ENCODE measurements at places on chromosomes 11 and 22. TPM values are rescaled to one million over a fixed set of nuclear protein-coding genes. Genes with fewer than 3 reads are reported as not detected.

- DNase-seq: no peak
Measured at GRCh38 chr11:9047964-9048523, 43.4 kb downstream of the SCUBE2 start.

- no peak for DNase-seq
Measured at GRCh38 chr11:850775-851763, 8.4 kb downstream of the TSPAN4 start.

DNA sequence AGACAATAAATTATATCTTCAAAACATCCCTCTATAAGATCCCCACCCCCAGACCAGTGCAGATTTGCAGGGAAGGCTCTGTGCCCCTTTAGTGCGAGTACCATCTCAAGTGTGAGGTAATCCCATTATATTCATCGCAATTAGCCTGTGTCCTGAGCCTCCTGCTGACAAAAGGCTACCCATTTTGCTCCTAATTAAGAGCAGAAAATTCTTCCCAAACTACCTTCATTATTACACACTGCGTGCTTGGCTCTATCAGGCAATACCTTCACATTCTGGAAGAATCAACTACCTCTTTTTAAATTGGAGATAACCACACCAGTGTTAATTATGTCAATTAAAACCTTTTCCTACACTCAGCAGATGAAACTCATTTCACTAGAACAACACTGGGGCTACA, 1133.4 kb upstream of the CCDC90B start:
- no peak for DNase-seq

DNA sequence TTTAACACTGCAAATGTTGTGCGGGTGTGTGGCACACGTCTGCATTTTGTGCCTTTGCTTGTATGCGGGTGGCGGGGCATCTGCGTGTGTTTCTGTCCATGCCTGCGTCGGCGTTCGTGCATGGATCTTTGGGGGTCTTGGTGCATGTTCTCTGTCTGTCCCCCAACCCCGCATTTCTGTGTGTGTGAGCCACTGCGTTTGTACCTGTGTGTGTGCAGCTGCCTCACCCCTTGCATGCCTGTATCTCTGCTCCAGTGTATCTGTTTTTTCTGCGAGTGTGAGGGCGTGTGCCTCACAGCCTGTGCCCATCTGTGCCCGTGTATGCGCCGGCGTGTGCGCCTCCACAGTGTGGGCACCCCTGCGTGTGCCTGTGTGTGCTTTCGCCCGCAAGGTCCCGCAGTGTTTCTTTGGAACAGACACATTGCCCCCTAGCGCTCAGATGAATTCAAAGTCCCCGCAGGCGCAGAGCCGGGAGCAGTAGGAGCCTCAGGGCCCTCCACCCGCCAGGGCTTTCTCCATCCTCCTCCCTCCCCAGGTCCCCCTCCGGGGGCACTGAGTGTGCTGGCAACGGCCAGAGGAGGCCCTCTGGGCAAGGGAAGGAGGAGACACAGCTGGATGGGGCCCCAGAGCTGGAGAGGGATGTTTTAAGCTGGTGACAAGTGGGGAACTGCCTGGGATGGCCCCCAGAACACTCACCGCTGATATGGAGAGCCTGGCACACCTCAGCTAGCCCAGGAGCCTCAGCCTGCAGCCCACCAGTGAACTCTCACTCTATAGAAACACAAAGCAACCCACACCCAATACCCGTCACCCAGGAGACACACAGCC, 3.1 kb upstream of the MN1 start:
- peak; percentile 33 for DNase-seq

GRCh38 chr22:20188567-20188877, 37.7 kb upstream of the CCDC188 start:
- DNase-seq: no peak

GRCh38 chr22:33652615-33653014, 267.7 kb downstream of the LARGE1 start:
- no peak for DNase-seq

DNA sequence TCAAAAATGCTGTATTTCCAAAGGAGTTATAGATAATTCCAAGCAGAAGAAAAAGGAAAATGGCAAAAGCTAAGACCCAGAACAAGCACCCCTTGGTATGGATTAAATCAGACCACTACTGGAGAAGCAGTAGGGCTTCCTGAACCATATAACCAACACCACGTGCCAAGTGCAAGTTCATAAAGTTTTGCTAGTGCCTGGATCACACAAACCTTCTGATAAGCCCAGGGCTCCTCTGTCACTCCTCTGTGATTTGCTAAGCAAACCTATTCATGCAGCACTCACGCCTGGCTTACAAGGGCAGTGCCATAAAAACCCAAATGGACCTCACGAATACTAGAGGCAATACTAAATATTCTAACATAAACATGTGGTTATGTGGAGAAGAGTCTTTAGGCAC, 13.3 kb downstream of the LARGE1 start:
- no peak for DNase-seq

- DNase-seq: peak; percentile 82
Measured at GRCh38 chr11:6737872-6738466, 33.8 kb downstream of the OR2AG2 start.

GRCh38 chr11:37908219-37908548, 1310.1 kb upstream of the RAG2 start:
- DNase-seq: no peak

GDPD4 gene
- total RNA-seq: not detected

AQP11 gene
- total RNA-seq: 0.35 TPM

PRG2 gene
- total RNA-seq: 0.25 TPM

CCT8L2 gene
- total RNA-seq: not detected

All from CD4-positive, alpha-beta memory T cell (primary cell).